ENCODE measurements at places on chromosomes 2 and 18.

GRCh38 chr18:46334868-46335281 is 230.7 kb downstream of the HAUS1 start:
- no peak for DNase-seq

DNA sequence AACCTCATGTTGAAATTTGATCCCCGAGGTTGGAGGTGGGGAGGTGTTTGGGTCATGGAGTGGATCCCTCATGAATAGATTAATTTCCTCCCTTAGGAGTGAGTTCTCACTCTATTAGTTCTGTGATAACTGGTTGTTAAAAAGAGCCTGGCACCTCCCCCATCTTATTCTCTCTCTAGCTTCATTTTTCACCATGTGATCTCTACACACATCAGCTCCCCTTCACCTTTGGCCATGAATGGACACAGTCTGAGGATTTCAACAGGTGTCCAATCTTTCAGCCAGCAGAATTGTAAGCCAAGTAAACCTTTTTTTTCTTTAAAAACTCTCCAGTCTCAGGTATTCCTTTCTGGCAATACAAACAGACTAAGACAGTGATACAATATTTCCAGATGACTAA is 602.0 kb upstream of the FAM98A start:
- no peak for DNase-seq

DNA sequence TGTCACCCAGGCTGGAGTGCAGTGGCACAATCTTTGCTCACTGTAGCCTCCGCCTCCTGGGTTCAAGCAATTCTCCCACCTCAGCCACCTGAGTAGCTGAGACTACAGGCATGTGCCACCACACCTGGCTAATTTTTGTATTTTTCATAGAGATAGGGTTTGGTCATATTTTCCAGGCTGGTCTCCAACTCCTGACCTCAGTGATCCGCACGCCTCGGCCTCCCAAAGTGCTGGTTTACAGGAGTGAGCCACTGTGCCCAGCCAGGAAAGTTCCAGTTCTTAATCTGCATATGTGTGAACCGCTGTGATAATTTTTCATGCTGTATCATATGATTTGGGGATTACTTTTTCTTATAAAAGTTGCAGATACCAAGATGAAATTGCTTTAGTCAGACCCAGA is 14.6 kb upstream of the PPP4R1 start:
- no peak for DNase-seq

GRCh38 chr2:19357402-19358241 is 801 bp downstream of the OSR1 start:
- peak; percentile 11 for DNase-seq

DNA sequence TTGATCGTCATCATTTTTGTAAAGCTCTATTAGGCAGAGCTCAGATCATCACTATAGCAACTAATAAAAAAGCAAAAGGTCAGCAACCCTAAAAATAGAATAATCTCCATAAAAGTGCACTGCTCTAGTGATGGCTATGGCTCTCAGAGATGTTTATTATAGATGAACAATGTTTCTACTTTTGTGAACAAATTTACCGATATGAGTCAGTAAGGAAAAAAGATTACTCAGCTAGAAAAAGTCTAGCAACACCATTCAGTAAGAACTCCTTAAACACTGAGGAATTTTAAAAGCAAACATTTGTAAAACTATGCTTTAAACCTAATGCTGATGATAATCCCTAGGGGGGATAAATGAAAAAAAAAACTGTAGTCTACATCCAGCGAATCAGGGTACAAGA is 69.6 kb downstream of the ACVR1C start:
- no peak for DNase-seq

DNA sequence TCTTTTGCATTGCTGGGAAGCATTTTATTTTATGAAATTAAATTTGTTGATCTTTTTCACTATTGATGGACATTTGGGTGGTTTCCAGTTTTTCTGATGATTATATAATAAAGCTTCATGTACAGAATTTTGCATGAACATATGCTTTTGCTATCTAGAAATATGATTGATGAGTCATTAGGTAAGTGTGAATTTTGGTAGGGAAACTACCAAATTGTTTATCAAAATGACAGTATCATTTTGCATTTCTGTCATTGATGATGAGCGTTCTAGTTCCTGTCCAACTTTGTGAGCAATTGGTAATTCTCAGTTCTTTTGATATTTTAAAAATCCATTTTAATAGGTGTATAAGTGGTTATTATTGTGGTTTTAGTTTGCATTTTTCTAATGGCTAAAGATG is 67.7 kb downstream of the TAF4B start:
- DNase-seq, result no peak

GRCh38 chr2:20823917-20824316 is 1.0 kb upstream of the LDAH start:
- no peak for DNase-seq

DNA sequence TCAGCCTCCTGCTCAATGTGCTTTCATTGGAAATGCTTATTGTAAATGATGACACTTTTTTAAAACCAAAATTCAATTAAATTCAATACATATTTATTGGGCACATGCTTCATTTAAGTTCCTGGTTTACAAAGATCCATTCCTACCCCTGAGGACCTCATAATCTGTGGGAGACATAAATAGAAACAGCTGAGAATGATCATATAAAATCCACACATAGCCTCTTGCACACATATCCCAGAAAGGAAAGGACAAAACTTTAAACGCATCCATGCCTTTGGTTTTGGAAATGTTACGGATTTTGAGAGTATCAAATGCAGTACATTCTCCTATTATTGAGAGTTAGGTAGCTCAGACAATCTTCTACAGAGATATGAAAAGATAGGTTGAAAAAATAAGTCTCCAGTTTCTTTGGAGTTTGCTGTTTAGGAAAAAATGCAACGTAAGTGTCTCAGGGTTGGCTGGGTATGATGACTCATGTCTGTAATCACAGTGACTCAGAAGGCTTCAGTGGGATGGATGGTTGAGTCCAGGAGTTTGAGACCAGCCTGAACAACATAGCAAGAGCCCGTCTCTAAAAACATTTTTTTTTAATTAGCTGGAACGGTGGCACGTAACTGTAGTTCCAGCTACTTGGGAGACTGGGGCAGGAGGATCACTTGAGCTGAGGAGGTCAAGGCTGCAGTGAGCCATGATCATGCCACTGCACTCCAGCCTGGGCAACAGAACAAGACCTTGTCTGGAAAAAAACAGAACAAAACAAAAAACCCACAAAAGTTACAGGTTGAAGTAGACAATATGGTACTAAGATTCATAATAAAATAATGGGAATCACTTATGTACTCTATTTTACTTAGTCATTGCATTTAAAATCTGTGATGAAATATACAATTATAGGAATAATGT is 3.9 kb upstream of the PRELID3A start:
- no peak for DNase-seq

- DNase-seq, result no peak
Observed at GRCh38 chr2:217652761-217653639, 349.8 kb downstream of the TNS1 start.

DNA sequence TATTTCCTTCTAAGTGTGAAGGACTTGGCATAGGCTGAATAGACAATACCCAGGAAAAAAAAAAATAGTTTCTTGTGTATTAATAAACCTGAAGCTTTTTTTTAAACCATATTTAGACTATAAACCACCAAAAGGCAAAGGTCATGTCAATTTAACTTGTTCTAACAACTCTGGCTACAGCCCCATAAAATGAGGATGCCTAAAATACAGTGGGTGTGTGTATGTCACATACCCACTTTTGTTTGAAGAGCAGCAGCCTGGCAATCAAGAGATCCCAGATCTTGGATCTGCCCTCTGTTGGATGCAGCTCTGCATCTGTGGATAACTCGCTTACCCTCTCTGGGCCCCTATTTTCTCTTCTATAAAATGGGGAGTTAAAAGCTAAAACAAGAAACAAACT is 65.4 kb downstream of the SATB2 start:
- DNase-seq, result no peak

- DNase-seq, result no peak
Observed at GRCh38 chr2:85793584-85793983, 39.8 kb downstream of the ATOH8 start.

DNA sequence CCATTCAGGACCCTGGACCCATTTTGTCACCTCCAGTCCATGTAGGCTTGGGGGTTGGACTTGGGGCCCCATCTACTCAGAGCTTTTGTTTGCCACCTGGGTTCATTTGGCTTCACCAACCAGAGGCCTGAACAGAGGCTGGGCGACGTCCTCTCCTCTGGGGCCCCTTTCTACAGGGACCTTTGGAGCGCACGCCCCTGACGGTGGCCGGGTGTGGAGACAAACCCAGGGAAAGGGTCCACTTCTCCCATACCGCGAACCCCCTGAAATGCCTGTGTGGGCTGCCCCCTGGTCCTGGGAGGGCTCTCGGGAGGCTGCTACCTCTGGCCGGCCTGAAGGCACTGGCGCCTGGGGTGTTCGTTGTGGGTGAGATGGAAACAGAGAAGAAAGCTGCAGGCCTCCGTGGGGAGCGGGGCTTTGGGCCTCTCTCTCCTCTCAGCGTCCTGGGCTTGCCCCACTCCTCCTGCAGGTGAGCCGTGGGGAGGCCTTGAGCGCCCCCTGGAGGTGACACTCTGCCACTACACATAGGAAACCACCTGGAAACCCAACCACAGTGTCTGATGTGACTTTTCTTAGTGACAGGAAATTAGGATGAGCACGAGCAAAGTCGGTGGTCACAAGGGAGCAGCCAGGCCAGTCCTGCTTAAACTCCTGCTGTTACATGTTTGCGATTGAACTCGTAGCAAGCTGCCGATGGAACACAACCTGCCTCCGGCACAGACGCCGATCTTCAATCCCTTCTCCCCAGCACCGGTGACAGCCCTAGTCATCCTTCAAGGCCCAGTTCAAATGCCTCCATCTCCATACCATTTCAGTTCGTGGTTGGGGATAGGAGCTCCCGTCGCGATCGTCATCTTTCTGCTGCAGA is 12.0 kb upstream of the NTSR2 start:
- peak; percentile 58 for DNase-seq
